ENCODE measurements at places on chromosomes 16 and 17.

GRCh38 chr16:3767333-3767986 is 50.1 kb upstream of the TRAP1 start:
- DNase-seq, result no peak

- DNase-seq, result no peak
Observed at GRCh38 chr16:89202422-89203215, 2.3 kb upstream of the SLC22A31 start.

GRCh38 chr17:2259769-2260536 is 43.6 kb downstream of the SMG6 start:
- no peak for DNase-seq

GRCh38 chr17:14699574-14700185 is 398.8 kb downstream of the HS3ST3B1 start:
- no peak for DNase-seq

- DNase-seq, result no peak
Observed at GRCh38 chr17:1160591-1161390, 19.0 kb downstream of the ABR start.

GRCh38 chr16:6160871-6161270 is 1063.3 kb upstream of the EEF2KMT start:
- no peak for DNase-seq

GRCh38 chr17:43410557-43411368 is 12.0 kb downstream of the ARL4D start:
- DNase-seq, result no peak

DNA sequence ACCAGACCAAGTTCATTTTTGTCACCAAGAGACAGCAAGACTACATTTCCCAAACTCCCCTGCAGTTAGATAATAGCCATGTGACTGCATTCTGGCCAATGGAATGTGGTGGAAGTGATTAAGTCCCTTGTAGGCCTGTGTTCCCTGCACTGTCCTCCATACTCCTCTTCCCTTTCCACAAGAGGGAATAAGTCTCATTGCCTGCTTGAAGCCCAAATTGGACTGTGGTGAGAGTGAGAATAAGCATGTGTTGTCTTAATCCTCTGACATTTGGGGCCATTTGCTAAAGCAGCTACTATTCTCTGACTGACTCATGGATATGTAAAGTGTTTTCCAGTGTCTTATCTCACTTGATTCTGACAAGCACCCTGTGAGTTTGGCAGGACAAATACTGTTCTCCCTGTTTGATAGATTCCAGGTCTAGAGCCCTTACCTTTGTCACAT is 20.7 kb downstream of the PIK3R6 start:
- DNase-seq, result no peak

GRCh38 chr17:64007838-64008282 is 9.7 kb downstream of the PRR29 start:
- DNase-seq, result no peak

- DNase-seq, result no peak
Observed at GRCh38 chr17:80689129-80689619, 144.5 kb downstream of the RPTOR start.

DNA sequence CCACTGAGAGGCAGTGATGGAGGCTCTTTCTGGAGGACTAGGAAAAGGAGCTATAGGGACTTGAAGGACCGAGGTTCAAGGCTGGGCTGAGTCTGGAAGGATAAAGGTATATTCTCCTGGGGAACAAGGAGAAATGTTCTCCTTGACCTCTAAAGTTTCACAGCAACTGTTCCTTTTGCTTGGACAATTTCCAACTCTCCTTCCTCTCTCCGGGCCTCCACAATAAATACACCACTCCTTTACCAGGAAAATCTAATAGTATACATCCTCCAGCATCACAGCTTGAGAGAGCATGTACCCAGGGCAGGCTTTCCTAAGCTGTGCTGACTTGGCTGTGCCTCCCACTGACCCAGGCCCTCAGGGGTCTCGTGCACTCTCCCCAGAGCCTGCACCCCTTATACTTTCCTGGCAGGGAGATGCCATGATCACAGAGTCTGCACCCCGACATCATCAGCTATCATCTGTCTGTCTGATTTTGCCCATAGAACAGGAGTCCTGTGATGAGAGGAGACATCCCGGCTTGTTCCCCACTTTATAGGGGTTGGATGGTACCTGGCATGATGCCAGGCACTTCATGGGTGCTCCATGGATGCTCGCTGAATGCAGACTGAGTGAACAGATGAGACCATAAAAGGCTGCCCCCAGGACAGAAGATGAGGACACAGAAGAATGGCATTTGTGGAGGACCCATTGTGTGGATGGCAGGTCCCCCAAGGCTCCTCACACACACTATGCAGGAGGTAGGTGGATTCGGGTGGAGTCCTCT is 582.6 kb upstream of the CDH5 start:
- no peak for DNase-seq

DNA sequence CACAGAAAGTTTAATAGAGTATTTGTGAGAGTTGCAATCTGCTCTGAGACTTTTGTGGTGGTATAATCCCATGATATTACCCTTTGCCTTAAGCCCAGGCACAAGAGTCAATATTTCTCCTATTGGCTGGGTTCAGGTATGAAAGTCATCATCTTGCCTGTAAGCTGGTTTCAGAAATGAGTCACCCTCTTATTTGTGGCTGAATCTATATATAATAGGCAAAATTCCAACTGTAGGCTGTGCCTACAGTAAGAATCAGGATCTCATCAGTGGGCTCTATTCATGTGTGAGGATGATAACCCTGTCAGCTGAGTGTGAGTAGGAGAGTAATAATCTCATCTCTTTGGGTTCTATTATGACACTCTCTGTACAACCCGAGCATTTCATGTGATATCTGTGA is 2103.1 kb downstream of the TP53TG3F start:
- DNase-seq, result no peak

DNA sequence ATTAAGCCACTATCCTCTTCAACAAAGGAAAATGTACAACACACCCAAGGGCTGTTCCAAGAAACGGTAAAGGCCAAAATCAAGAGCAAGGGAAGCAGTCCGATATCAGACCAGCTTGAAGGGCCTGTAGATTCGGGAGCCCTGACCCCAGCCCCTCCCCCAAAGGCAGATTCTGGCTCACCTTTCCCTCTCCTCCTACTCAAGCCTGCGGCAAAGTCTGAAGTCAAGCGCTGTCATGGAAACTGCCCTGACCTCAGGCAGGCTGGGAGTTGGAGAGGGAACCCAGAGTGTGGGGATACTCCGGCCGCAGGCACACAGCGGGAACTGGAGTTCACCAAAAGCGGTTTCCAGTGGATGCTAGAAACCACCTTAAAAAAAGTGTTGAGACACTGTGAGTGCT is 1.8 kb downstream of the ALYREF start:
- DNase-seq, result no peak

DNA sequence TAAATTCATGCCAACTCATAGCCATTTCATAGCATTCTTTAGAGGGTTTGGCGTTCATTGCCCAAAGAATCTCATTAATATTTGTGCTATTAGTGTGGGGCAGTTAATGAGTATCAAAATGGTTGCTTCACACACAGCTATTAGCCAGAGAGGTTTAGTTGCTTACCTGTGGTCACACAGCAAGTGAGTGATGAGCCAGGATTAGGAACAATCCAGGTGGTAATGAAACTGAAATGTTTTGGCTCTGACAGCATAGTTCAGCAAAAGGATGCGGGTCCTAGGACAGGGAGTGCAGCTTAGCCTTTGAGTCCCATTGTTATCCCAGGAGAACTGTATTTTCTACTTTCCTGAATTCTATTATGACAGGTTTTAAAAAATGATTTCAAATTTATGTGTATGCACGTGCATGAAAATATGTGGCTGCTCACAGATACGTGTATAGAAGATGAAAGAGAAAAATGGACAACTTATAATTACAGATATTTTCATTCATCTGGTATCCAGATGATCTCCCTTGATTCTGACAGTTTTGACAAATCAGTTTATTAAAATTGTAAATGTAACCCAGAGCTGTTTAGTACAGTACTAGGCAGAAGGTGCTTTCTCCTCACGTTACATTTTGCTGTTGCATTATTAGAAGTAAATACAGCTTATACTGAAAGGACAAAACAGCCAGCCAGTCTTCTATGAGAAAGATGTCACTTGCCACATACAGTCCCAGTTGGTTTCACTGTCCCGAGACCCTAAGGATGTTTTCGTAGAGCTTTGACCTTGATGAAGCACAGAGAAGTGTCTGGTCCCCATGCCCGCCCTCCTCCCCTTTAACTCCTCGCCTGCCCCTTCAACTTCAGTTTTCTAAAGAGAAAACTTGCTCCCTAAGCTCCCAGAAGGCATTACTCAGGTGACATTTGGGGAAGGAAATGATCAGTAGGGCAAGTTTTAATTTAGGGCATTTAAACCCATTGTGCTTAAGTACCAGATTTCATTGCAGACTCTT is 99.8 kb upstream of the TBX2 start:
- no peak for DNase-seq

- DNase-seq, result no peak
Observed at GRCh38 chr17:28046034-28046825, 3.8 kb downstream of the NLK start.

- no peak for DNase-seq
Observed at GRCh38 chr16:64094181-64094965, 1027.5 kb downstream of the CDH11 start.

DNA sequence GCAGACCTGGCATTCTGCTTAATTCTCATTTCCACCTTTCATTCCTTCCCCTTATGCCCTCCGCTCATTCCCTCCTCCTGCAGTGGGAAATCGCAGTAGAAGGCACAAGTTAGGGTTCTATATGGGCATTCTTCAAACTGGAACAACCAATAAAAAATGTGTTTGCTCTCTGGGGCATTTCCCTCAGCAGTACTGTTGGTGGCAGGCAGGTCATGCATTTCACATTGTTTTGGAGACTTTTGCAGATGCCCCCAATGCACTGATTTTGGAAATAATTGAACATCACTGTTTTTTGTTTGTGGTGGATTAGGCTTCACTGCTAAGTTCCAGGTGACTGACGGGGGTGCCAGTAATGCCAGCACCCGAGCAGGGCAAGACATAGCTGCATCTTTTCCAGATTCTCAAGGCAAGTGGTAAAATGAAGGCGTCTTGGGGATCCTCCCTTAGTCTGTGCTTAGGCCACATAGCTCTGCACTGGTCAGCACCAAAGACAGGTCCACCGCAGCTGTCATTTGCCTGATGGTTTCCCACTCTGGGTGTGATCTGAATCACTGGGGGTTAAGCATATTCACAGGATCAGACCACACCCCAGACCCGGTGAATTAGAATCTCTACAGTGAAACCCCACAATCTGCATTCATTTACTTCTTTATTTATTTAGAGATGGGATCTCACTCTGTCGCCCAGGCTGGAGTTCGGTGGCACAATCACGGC is 304.5 kb downstream of the CPPED1 start:
- DNase-seq, result no peak

DNA sequence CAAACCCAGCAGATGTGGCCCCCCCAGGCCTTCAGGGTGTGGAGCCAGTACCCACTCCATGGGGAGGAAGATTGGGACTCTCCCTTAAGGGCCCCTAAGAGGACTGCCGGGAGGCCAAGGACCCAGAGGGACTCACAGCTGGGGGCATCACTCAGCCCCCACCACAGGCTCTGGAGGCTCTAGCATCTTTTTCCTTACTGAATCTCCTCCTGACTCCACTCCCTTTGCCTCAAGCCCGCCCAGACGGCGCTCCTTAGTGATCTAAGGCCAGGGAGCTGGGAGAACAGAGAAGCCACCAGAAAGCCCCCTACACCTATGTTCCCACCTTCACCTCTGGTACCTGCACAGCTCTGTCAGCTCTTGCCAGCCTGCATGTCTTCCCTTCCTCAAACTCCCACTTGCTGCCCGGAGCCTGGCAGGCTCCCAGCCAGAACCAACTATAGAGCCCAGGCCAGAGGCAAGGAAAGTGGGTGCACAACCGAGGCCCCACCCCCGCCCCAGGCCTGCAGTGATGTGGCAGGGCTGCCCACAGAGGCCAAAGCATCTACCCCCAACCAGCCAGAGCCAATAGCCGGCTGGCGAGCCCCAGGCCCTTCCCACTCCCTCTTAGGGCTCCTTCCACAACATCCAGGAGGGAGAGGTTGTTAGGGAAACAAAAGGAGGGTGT is 22.3 kb upstream of the MPO start:
- no peak for DNase-seq

DNA sequence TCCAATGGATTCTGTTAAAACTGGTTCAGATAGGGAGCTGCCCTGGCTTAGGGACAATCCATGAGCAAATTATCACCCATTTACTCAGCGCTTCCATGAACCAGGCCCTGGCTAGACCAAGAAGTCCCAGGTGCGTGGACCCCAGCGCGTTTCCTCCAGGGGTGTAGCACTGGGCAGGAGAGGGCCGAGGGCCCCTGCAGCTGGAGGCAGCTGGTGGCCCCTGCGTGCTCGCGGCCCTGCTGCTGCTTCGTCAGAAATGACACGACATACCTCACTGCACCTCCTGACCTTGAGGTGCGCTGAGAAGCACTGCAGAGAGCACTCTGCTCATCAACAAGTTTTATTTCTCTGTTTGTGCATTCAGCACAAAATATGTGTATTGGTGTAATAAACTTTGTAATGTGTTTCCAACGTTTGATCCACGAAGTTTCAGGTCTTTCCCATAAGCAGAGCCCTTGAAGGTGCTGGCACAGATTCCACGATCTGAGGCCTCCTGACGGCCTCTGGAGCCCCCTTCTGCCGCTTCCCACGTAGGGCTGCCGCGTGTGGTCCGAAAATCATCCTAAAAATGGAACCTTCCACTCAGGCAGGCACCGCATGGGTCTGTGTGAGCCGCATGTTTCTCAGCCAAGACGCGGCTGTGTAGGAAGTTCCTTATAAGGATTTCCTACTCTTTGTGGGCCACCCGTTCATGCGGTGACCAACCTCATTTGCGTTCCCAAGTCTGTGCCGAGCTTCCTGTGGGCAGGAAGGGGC is 50.8 kb upstream of the ZCCHC14 start:
- DNase-seq, result no peak

DNA sequence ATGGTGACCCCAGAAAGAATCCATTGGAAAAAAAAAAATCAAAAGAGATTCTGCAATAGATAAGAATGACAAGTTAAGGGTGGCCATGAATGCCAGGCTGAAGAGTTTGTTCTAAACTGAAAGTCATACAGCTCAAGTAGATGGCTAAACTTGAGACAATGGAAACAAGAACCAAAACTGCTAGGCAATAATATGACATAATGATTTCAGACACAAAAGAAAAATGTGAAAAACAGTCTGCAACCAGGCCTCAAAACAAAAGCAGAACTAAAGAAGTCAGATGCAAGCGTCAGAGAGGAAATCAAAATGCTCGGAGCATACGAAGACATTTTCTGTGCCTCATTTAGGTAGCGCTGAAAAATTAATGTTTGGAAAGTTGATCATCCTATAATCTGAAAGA is 54.4 kb upstream of the YPEL2 start:
- no peak for DNase-seq

DNA sequence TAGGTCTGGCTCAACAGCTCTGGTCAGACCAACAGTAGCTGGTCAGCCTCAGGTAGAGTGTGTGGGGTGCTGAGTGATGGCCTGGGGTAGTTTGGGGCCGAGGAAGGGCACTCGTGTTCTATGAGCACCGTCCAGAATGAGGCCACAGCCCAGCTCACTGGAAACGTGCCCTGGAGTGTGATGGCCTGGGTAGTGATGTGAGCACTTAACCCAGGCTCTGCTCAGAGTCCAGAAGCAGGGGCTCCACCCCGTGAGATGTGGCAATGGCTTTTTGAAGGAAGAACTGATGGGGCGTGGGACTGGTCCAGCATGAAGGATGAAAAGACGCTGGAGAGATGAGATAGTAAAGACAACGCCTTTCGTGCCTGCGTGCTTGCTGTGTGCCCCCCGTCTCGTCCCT is 35.3 kb downstream of the NTN1 start:
- no peak for DNase-seq

- DNase-seq, result peak; percentile 3
Observed at GRCh38 chr17:14622615-14623101, 321.8 kb downstream of the HS3ST3B1 start.

Measured in skin of body (tissue), 3 donors.